GM23248 (cell line): ENCODE measurements at places on chromosomes 13 and 19.

DNA sequence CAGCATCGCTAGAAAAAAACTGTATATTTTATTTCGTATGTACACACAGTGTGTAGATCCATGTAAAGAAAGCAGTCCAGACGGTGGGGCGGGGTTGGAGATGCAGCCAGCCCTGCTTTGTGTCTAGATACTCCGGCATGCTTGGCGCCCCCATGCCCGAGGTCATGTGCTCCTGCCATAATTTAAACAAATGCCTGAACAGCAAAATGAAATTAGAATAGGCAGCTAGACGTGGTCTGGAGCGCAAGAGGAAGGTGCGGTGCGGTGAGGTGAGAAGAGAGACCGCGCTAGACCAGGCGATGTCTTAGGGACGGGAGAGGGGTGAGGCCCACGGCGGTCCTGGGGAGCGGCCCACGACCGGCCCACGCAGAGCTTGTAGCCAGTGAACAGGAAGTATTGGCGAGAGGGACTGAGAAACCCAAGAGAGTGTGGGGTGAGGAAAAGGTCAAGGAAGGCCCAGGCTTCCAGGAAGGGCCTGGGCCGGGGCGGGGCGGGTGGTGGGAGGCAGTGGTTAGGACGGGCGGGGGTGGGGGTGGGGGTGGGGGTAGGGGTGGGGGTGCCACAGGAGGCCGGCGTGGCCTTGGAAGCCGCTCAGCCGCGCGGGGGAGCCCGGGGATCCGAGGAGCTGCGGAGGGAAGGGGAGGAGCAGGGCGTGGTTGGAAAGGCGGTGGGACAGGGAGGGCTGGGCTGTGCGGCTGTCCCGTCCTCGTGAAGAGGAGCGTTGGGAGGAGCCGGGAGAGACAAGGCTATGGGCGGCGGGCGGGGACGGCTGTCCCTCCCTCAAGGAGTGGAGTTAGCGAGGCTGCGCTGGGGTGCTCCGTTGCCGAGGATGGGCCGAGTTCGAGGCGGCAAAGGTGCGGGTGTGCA is 254.7 kb upstream of the SGCG start:
- peak; percentile 28 for DNase-seq

DNA sequence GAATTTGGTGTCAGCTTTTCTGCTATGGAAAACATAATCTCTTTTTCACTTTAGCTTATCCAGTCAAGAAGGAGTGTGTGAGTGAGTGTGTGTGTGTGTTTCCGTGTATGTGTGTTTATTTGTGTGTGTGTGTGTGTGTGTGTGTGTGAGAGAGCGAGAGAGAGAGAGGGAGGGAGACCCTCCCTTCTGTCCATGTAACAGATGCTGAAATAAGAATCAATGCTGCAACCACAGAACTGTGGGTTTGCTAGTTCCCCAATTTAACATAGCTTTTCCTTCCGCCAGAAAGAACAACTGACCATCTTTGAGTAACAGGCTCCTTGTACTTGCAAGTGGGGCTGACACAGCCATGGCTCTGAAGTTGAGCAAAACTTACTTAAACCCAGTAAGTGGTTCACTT is 5.2 kb downstream of the LCP1 start:
- no peak for DNase-seq

DNA sequence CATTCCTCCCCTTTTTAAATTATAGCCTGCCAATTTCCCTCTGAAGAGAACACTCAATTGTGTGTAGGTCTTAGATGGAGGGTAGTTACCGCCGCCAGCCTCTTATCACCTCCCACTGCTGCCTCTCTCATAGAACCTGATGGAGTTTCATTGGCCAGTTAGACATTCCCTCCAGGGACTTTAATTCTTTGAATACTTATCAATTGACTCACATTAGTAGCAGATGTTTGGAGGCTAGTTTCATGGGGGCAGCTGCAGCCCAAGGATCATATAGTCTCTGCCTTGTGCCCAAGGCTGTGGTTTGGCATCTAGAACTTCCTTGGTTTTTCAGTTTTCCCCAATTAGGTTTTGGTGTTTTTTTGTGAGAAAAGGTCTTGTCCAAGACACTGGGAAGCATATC is 318.9 kb upstream of the HTR2A start:
- DNase-seq = peak; percentile 70

GRCh38 chr13:57784633-57785032 is 153.1 kb downstream of the PCDH17 start:
- DNase-seq = no peak

GRCh38 chr13:108525827-108526226 is 103.6 kb upstream of the MYO16 start:
- DNase-seq = no peak

GRCh38 chr13:46168783-46169182 is 13.2 kb downstream of the LCP1 start:
- DNase-seq = no peak

GRCh38 chr13:113142876-113143275 is 15.6 kb upstream of the PROZ start:
- peak; percentile 47 for DNase-seq

- no peak for DNase-seq
Observed at GRCh38 chr19:17389288-17389687, 4.7 kb downstream of the CCDC194 start.

DNA sequence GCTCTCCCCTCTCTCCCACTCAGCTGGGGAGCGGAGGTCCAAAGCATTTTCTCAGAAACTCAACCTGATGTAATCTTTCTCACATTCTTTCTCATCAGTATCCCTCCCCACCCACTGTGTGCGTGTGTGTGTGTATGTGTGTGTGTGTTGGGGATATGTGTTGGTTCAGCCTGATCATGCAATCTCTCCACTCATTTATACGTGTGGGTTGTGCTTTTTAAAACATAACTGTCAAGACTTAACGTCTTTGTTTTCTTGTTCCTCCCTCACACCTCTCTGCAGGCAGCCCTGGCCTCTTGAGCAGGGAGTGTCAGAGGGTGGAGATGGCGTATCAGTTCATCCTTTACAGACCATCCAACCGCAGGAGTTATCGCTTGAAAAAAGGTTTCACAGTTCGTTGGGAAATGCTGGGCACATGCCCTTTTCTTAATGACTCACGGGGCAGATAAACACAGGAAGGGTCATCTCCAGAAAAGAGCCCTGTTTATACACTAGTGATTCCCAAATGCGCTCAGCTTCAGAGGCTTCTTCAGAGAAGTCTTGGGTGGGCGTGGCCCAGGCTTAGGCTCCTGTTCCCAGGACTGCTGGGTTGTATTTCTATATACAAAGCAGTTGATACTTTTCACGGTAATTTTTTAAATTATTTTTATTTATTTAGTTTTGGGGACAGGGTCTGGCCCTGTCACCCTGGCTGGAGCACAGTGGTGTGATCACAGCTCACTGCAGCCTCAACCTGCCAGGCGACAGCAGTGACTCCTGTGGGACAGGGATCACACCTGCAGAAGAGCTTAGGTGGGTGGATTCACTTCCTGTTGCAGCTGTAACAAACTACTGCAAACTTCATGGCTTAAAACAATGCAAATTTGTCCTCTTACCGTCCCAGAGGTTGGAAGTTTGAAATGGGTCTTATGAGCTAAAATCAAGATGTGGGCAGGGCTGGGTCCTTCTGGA is 60.3 kb downstream of the CCDC70 start:
- DNase-seq = no peak

DNA sequence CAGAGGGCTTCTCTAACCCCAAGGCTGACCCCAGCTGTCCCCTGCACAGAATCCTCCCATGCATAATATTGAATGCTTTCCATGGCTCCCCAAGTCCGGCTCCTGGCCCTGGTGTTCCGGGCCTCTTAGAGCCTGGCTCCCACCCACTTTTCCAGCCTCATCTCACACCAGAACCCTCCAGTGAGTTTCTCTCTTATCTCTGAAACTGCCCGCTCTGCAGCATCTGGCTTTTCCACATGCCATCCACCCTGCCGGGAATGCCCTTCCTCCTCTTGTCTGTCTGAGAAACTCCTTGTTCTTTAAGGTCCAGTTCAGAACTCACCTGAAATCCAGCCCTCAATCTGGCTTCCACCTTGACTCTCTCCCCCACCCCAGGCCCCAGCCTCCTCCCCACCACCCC is 6.8 kb downstream of the SYNGR4 start:
- DNase-seq = no peak

DNA sequence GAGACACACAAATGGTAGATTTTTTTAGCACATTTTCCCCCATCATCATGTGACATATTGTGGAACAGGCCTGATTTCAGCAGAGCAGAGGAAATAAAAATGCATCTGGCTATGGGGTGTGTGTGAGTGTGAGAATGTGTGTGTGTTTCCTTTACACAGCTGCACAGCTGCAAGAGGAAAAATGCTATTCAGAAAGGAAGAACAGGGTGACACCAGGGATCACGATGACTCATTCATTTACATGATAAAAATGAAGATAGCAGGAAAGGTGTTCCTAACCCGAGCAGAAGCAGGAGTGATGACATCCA is 469.5 kb upstream of the TSHZ3 start:
- no peak for DNase-seq

- no peak for DNase-seq
Observed at GRCh38 chr19:13459351-13459750, 46.9 kb downstream of the CACNA1A start.

- no peak for DNase-seq
Observed at GRCh38 chr13:27968316-27969081, 616 bp downstream of the CDX2 start.

GRCh38 chr13:37886879-37887278 is 17.3 kb upstream of the TRPC4 start:
- DNase-seq = no peak

- DNase-seq = no peak
Observed at GRCh38 chr13:44694842-44695241, 118.7 kb upstream of the TSC22D1 start.

DNA sequence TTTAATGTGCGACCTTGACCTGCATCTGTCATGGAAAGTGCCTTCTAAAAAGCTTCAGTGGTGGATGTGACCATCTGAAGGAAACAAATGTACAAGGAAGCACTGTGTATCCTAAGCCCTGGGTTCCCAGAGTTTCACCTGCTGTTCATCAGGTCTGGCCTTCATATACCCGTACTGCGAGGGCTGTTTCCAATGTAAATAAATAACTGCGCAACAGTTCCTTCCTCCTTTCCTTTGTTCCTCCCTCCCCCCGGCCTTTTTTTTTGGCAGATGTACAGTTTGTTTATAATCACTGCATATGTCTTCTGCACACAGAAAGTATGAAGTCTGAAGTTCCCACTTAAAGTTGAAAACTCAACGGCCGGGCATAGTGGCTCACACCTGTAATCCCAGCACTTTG is 5.2 kb downstream of the FAAP24 start:
- no peak for DNase-seq

DNA sequence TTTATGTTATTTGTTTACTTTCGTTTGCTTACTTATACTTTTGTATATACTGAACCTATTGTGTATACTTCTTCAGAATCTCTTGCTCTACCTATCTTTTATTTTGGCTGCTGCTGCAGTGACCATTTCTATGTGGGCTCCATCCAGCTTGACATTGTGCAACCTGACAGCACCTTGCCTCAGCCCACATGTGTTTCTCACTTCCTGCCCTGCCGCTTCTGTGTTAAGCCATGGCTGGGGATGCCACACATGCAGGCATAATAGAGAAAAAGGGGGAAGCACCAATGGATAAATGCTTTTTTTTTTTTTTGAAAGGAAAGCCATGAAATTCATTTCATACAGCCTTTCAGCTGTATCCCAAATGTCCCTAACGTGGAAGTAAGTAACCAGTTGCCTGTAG is 147.6 kb downstream of the RBM26 start:
- no peak for DNase-seq

GRCh38 chr19:17946965-17947784 is 14.4 kb downstream of the CCDC124 start:
- no peak for DNase-seq

- DNase-seq = no peak
Observed at GRCh38 chr19:13873834-13874515, 3.0 kb upstream of the NANOS3 start.

GRCh38 chr19:46678110-46678732 is 17.2 kb upstream of the DACT3 start:
- peak; percentile 33 for DNase-seq

GRCh38 chr19:15538774-15539173 is 30.4 kb downstream of the CYP4F22 start:
- no peak for DNase-seq

DNA sequence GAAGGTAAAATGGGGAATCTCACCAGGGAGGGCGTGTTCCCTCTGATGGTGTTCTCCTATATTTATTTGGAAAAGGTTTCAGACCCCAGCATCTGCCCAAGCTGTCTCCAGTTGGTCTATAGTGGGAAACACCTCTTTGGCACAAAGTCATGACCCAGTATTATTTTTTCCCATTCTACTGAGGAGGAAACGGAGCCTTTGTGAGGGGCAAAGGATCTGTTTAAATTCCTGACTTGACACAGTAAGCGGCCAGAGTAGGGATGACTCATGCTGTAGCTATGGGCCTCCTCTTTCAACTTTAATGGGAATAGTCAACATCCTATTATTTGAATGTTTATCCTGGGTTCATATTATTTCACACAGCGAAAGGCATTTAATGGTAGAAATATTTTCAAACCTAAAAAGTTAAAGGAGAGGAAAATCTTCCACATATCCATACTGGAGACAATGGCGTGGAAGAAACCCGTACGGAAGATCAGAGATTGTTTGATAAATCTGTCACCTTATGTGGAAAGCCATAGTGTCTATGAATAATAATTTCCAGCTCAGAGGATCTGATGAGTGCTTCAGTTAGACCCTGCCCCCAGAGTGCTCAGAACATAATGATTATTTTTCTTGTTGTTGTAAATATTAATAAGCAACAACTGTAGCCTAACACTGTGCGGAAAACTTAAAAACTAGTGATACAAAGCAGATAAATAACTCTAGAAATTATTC is 126.0 kb downstream of the FOXO1 start:
- peak; percentile 73 for DNase-seq

DNA sequence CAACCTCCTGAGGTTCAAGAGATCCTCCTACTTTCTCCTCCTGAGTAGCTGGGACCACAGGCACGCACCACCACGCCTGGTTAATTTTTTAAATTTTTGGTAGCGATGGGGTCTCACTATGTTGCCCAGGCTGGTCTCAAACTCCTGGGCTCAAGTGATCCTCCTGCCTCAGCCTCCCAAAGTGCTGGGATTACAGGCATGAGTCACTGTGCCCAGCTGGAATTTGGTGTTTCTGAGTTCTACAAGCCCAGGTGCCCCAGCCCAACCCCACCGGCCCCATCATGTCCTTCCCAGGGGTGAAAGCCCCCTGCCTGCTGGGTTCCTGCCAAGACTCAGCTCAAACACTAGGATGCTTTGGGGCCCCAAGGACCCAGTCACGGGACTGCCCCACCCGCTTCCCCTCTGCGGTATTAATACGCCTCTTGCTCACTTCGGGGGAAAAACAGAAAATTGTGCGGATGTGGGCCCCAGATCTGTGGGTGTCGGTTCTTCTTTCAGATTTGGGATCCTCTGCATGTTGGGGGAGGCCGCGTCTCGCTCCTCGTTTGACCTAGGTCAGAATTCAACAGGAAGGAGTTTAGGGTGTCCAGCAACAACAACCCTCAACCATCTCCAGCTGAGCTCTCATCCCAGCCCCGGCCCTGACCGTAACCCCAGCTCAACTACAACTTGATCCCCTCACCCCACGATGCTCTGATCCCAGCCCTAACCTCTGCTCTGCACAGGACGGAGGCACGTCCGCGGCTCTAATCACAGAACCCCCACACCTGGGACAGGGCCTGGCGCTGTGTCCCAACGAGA is 3.7 kb upstream of the FCER2 start:
- DNase-seq = no peak

GRCh38 chr13:72864142-72865011 is 82.4 kb downstream of the PIBF1 start:
- DNase-seq = peak; percentile 75
